Glutamatergic neuron (in vitro differentiated cells): ENCODE measurements at places on chromosomes 16 and 17.
A peak's percentile ranks its signal among the peaks of the same experiment; 100 is the strongest.

DNA sequence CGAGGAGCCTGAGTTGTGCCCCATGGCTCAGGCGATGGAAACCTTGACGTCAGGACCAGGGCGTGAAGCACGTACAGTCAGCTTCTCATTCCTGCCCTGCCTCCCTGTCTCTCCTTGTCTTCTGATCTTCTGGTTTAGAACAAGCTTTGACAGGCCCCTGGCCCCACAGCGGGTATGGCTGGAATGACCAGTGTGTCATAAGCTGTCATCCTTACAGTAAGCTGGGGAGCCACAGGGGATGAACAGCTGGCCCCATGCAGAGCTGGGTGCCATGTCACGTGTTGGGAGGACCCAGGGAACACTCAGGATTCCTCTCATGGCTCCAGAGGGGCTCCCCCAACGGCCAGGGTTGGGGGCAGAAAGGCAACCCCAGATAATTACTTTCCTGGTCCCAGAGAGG lies 157.6 kb upstream of the PLCG2 start:
- no peak for DNase-seq

- DNase-seq = no peak
Observed at GRCh38 chr17:5042157-5043022, 7.2 kb upstream of the SLC52A1 start.

DNA sequence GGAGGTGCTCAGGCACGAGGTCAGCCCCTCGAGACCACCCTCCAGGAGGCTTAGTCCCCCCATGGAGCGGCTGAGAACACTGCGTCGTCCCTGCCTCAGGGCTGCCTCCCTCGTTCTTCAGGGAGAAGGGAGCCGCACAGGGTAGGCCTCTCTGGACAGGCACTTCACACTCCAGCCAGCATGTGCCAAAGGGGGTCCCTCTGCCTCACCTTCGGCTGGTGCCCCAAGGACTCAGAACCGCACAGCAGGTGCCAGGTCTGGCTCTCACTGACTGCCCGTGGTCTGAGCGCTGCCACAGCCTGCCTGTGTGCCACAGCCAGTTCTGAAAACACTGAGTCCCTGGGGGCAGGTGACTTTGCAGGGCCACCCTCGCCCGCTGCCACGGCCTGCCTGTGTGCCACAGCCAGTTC lies 7.1 kb downstream of the P2RX5 start:
- DNase-seq = peak; percentile 43

- DNase-seq = no peak
Observed at GRCh38 chr16:85627089-85627488, 14.0 kb downstream of the GSE1 start.

DNA sequence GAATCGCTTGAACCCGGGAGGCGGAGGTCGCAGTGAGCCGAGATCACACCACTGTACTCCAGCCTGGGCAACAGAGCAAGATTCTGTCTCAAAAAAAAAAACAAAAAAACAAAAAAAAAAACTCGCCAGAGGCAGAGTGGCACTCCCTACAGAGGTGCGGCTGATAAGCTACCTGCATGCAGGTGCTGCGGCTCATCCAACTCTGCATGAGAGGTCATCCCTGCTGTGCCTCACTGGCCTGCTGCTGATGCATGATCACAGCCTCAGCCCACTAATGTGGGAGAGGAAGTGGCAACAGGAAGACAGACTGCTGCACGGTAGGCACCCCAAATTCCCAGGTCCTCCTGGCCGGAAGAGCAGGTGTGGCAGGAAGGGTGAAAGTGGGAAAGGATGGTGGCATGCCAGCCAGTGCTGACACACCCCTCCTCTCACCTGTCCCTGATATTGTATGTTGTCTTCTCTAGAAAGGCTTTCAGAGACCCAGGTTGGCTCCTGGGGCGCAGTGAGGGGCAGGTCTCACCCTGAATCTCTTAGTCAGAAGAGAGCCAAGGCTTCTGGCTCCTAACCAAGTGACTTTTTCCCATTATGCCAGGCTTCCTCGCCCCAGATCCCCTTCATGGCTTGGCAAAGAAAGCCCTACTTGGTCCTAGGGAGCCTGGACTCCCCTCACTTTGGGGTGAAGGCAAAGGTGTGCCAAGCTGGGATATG lies 11.8 kb downstream of the NXPH3 start:
- DNase-seq = no peak

DNA sequence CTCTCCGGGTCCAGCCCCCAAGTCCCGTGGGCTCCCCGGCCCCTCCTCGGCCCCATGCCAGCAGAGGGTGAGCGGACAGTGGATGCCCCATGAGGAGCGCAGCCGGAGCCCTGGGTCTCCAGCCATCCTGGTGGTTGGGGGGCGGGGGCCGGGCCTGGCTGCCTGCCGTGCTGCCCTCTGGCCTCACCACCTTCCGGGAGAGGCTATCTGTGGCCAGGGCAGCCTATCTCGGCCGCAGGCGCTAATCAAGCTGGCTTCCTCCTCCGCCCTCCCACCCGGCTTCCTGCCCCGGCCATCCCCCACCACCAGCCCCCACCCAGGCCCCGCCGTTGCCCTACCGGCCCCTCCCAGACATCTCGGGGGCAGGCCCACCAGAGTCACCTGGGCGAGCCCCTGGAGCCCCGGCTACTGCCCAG lies 46.8 kb downstream of the ZFPM1 start:
- no peak for DNase-seq

- no peak for DNase-seq
Observed at GRCh38 chr17:71505200-71505599, 615.6 kb upstream of the SOX9 start.

DNA sequence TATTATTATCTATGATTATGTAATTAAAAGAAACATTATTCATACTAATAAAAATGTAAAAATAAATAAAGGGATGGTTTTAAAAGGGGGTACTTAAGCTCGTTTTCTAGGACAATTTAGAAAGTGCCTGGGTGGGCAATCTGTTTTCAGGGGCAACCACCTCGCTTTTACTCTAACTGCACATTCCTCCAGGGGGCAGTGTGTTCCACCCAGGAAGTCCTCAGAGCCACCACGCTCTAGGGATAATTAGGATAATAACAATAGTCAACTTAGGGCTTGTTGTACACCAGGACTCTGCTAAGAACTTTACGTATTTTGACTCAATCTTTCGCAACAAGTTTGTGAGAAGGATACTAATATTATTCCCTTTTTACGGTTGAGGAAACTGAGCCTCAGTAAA lies 396.7 kb upstream of the MAF start:
- DNase-seq = peak; percentile 26

DNA sequence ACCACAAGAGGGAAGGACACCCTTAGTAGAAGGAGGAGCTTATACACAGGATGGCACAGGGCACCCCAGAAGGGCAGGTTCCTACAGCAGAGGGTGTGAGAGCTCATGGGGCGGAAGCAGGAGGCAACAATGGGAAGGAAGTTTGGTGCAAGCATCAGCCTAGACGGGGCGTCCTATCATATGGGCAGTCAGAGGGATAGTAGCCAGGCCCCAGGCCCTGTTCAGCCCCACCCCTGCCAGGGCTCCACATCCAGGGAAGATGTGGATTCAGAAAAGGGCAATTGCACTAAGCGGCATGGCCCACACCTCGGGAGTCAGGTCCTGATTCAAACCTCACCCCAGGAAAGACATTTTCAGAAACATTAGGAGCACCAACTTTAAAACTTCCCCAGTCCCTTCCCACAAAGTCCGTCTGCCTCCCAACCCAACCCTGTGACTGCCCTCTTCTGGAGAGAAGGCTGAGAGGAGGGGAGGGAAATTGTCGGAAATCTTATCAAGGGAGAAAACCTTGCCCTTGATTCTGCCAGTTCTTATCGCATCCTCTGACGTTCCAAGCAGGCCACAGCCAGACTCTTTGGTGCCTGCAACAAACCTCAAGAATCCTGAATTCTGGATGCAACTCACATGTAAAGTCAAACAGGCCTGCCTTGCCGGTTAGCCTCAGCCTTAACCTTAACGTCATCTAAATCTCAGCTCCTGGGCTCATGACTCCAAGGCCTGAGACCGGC lies 198.8 kb upstream of the CDH5 start:
- DNase-seq = no peak

GRCh38 chr17:68491381-68492231 lies 20.6 kb upstream of the PRKAR1A start:
- no peak for DNase-seq

GRCh38 chr16:82832821-82833220 lies 206.1 kb downstream of the CDH13 start:
- no peak for DNase-seq

GRCh38 chr16:12317856-12318537 lies 341.5 kb downstream of the SNX29 start:
- no peak for DNase-seq

- DNase-seq = peak; percentile 66
Observed at GRCh38 chr17:48023400-48024148, 14.0 kb downstream of the COPZ2 start.

- DNase-seq = no peak
Observed at GRCh38 chr16:165539-166374, at the start of gene HBM. Gene HBM, plus strand, starts transcription at chr16:165978. Its CDS starts 20 bp downstream, at chr16:165998.

- DNase-seq = no peak
Observed at GRCh38 chr17:692116-692515, 22.5 kb downstream of the VPS53 start.

- DNase-seq = peak; percentile 75
Observed at GRCh38 chr17:2435181-2435741, 34.4 kb upstream of the MNT start.

DNA sequence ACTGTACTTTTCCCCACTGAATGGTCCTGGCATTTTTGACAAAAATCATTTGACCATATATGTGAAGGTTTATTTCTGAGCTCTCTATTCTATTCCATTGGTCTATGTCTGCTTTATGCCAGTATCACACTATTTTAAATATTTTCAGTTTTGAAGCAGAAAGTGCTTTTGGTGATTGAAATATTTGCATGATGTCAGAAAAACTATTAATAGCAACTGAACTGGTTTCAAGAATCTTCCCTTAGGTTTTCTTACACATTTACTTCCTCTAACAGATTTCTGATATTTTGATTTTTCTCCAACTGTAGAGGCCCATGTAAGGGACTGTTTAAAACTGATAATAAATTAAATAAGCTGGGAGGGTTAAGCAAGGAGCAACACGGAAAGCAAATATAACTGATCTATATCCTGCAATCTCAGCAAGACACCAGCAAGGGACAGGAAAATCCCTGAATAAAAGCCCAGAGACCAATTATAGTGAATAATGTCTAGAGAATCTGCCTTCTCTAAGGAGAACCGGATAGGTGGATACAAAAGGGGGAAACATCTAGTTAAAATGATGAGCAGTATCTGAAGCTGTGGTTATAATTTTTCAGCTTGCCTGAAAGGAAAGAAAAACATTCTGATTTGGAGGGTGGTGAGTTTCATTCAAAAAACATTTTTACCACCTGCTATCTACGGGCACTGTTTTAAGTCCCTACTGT lies 80.9 kb upstream of the STAC2 start:
- DNase-seq = no peak

DNA sequence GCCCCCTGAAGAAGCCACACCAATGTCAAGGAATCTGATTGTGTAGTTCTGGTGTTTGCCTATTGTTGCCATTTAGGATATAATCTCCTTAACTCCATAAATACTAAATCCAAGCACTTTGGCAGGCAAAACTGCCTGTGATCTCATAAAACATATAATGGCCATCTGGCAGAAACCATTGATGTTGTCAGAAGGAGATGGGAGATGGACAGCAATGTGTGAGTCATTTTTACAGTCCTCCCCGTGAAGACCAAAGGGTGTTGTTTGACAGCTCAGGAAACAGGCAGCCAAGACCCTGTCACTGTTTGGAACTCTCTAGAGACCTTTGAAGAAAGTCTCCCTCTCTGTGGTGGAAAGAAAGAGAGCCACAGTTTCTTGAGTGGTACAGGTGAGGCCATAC lies 454.1 kb downstream of the HS3ST3B1 start:
- no peak for DNase-seq

GRCh38 chr17:67109111-67109510 lies 64.8 kb downstream of the CACNG1 start:
- DNase-seq = no peak

DNA sequence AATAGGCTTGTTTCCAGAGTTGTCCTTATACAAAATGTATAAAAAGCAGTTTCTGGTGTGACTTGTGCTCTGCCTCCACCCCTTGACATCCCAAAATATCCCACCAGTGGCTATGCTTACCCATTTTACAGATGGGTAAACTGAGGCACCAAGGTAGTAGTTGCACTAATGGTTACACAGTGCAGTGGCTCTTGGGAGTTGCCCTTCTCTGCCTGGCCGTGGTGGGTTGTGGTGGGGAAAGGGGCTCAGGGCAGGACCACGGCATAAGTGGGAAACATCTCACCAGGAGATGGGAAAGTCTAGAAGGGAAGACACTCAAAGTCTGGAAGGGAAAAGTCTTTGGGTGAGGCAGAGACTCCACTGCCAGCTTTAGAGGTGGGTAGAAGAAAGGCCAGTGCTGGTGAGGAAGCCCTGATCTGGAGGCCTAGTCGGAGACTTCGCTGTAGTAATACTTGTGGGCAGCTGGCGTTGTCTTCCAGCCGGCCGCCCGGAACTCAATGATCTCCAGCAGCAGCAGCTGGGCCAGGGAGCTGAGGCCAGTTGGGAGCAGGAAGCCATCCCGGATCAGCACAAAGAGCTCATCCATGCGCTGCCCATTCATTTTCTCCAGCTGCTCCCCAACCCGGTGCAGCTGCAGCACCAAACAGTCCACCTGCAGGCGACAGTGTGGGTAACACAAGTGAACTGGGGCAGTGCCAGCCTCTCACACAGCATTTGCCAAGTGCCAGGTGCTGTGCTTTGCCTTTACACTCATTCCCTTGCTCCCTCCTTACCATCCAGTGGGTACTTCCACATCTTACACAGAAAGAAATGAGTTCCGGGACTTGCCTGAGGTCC lies 4.5 kb downstream of the MIF4GD start:
- no peak for DNase-seq

DNA sequence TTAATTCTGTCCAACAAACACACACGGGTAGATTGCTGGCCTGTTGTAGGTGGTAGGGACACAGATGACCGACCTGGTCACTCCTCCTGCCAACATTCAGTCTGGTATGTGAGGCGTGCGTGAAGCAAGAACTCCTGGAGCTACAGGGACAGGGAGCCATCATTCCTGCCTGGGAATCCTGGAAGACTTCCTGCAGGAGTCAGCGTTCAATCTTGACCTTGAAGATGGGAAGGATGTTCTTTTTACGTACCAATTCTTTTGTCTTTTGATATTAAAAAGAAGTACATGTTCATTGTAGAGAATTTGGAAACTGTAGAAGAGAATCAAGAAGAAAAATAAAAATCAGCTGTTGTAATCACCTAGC lies 3.5 kb upstream of the ADGRG3 start:
- no peak for DNase-seq

DNA sequence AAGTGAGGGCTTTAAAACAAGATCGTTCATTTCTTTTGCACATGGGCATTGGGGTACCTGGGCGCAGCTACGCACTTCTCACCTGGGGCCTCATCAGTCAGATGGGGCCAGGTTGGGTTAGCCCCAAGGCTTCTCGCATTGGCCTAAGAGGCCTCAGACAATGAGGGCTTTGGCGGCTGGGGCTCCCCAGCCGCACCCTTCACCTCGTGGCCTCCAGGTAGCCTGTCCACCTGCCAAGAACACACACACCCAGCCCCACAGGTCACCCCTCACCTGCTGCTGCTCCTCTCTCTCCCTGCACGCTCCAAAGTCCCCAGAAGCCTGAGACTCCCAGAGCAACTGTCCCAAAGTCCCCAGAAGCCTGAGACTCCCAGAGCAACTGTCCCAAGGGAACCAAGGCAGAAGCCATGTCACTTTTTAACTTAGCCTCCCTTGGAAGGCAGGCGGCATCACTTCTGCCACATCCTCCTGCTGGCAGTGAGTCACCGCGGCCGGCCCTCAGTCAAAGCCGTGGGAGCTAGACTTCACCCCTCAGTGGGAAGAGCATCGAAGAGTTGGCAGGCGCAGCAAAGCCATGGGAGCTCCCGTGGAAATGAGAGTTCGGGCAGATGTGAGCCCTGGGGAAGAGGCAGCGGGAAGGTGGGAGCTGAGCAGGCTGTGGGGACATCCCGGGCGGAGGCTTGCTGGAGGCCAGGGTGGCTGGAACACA lies 78.9 kb upstream of the PLCG2 start:
- no peak for DNase-seq

- DNase-seq = no peak
Observed at GRCh38 chr17:55334881-55335540, 70.3 kb downstream of the HLF start.
